ENCODE measurements at places on chromosomes 16 and 17. TPM values are rescaled to one million over a fixed set of nuclear protein-coding genes. Genes with fewer than 3 reads are reported as not detected.

- DNase-seq = peak; percentile 2
Observed at GRCh38 chr16:27439271-27440018, 37.5 kb downstream of the IL21R start.

Gene MYCBPAP
- 0.59 TPM for total RNA-seq

DNA sequence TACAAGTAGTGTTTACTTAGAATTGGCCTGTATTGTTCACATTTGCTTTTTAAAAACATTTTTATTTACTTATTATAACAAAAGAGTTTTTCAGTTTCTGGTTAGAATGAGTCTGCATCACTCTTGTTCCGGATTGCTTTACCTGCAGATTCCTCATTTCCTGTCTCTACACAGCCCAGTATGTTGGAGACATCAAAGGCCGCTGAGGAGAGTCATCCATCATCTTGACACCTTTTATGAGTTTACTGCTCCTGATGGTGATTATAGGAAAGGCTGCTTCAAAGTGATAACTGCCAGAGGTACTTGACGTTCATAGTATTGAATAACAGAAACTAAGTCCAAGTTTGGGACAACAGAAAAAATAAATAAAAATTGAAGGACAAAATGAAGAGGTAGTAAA is 490.5 kb upstream of the CA10 start:
- no peak for DNase-seq

- DNase-seq = no peak
Observed at GRCh38 chr16:68790944-68791343, 52.4 kb upstream of the TANGO6 start.

Gene CD300LD
- not detected for total RNA-seq

Gene HSF4
- total RNA-seq = 48.1 TPM

DNA sequence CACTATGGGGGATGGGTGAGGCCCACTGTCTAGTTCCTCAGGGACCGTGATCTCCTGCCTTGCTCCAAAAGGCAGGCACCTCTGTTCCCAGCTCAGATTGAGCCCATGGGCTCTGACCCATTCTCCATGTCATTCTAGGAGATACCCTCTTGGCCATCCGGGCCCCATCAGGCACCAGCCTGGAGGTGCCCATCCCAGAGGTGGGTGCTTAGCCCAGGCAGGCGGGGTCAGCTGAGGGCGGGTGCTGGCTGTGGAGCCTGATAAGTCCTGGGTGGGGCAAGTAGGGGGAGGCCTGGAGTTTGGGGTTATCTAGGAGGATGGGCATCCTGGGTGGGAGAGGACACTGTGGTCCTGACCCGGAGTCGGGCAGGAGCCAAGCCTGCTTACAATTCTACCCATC is 2.3 kb downstream of the E2F4 start:
- no peak for DNase-seq

Gene MT1G
- total RNA-seq = 3.6 TPM

GRCh38 chr16:11914210-11915113 is 1.3 kb downstream of the GSPT1 start:
- DNase-seq = no peak

Gene GDPD1
- 2.0 TPM for total RNA-seq

Gene SPATA20
- 41.0 TPM for total RNA-seq

Gene SLC35G6
- not detected for total RNA-seq

Gene ACSF3
- total RNA-seq = 14.9 TPM

GRCh38 chr16:69444873-69445517 is 20.6 kb downstream of the CYB5B start:
- DNase-seq = no peak

Gene MPO
- total RNA-seq = 0.24 TPM

GRCh38 chr17:30027676-30028075 is 86.2 kb downstream of the EFCAB5 start:
- no peak for DNase-seq

DNA sequence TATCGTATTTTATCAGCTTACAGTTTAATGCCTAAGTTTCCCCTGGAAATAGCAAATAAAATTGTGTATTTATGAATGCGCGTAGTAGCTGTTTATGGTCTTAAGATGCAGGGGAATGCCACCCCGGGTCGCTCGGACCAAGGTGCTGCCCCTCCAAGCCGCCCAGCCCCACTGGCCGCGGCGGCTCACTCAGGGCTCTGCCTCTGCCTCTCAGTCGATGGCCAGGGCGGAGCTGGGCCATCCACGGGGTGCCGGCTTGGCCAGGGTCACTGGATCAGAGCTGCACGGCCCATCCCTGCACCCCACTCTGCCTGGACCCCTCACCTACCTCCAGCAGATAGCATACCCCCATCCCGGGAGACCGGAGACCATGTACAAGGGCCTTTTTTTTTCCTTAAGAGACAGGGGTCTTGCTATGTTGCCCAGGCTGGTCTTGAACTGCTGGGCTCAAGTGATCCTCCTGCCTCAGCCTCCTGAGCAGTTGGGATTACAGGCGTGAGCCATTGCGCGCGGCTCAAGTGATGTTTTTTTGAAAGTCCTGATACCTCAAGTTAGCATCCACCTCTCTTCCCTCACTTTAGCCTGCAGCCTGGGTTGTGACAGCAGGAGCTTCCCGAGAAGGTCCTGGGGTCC is 11.0 kb downstream of the PRSS27 start:
- DNase-seq = no peak

DNA sequence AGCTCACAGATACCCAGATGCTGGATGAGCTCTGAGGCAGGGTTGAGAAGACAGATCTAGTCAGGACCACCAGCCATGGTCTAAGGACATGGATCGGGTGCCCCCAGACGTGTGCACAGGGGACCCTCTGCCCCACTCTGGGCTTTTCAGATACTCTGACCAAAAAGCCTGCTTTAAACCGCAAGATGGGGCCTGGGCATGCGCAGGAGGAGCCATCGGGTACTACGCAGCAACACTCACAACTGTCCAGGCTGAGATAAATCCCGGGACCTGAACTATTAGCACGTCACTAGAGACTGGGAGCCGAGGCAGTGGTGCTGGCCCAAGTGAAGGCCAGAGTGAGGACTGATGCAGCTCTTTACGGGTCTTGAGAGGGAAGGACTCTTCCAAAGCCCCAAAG is 32.9 kb downstream of the SCNN1G start:
- no peak for DNase-seq

Gene PSKH1
- 21.0 TPM for total RNA-seq

- no peak for DNase-seq
Observed at GRCh38 chr16:67137605-67138004, 13.2 kb downstream of the B3GNT9 start.

- no peak for DNase-seq
Observed at GRCh38 chr16:50173316-50173715, 20.2 kb downstream of the TENT4B start.

GRCh38 chr16:3474136-3474779 is 21.0 kb downstream of the C16orf90 start:
- DNase-seq = no peak

GRCh38 chr17:47802341-47803022 is 19.1 kb downstream of the OSBPL7 start:
- no peak for DNase-seq

DNA sequence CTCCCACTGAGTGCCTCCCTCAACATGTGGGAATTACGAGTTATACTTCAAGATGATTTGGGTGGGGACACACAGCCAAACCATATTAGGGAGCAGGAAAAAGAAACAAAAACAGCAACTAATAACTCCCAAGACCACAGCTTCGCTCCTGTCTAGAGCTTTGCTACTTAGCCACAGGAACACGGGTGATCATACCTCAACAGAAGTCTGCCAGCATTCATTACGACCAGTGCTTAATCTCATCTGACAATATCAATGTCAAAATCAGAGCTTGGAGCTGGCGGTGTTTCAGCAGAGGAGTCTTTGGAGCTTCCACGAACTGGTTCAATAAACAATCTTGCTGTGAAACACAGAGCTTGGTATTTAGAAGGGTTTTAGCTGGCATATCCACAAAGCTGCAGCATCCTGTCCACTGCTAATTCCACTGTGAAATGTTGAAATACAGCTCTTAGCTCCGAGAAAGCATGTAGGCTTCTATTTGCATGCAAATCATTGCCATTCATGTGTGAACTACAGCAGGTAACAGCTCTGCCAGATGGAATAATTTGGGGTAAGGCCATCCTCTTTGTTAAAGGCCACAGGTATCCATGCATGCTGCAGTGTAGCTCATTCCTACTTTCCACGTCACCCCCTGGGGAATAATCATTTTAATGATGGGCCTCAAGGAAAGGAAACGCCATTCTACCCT is 128.4 kb upstream of the GOT2 start:
- DNase-seq = no peak

Gene C1QTNF8
- not detected for total RNA-seq

GRCh38 chr17:45677770-45678169 is 106.3 kb upstream of the CRHR1 start:
- DNase-seq = no peak

DNA sequence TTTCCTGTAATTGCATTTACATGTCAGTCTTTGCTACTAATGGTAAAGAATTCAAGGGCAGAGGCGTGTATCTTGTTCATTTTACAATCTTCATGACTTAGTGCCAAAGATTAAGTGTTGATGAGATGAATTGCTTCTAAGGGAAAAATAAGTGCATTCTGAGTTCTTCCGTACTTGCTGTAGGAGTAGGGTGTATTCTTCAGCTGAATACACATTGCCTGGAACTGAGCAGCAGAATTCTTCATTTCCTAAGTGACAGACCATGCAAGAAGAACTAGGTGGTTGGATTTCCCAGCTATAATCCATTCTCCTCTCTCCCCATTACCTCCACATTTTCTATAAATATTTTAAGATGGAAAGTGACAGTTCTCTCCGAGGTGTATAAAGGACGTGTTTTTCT is 104.8 kb downstream of the CACNG3 start:
- DNase-seq = no peak

DNA sequence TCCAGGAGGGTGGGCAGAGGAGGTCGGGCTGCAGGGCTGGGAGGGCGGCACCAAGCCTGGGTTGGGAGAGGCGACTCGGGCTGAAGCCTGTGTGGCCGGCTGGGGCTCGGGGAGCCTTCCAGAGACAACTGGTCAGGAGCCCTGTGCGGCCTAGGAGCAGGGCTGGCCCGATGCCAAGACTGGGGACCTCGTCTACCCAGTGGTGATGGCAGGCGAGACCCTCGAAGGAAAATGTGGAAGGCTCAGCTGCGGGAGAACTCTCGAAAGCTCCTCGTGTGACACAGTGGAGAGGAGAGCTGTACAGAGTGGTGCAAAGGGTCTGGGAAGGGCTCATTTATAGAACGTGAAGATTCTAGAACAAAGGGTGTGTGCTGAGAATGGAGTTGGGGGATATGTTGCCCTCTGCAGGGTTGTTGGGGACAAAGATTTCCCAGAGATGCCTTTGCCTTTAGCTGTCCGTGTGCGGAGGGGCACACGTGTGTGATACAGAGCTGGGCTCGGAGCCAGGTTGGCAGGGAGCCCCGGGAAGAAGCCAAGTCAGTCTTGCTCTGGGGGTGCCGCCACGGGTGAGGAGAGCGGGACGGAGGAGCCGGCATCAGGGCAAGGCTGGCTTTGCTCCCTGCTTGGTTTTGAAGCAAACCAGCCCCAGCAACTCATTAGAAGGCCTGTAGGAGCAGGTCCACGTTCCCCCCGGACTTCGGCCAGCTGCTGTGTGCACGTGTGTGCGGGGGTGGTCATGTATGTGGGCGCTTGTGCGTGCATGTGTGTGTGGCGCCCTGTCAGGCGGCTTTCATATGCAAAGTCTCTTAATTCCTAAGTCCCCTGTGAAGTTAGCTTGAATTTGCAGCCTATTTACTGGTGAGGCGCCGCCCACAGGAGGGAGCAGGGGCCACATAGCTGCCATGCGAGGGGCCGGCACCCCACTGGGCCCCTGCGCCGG is 132.4 kb upstream of the CHMP6 start:
- peak; percentile 73 for DNase-seq

Gene STXBP4
- total RNA-seq = 8.0 TPM

DNA sequence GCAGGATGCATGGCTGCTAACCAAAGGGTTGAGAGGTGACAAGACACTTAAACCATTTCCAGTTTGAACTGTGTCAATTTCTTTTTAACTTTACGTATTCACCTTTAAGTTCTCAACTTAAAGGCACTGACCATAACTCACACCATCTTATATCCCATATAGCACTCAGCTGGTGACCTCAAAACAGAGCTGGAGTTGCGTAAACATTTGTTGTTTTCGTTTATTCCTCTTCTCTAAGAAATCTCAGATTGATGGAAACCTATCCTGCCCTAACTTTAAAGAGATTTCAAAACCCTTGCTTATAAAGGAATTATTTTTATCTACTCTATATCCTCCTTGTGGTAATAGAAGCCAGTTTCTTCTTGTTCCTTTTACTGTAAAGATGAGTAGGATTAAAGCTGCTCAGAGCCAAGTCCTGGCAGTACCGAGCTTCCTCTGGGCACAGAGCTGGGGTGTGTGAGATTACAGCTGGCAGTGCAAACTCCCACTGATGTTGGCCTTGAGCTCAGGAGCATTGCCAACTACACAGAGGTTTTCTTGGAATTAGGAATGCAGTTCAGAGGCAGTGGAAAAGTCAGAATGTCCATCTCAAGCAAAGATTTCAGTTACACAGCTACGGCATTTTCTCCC is 1.3 kb downstream of the KCTD2 start:
- peak; percentile 53 for DNase-seq

DNA sequence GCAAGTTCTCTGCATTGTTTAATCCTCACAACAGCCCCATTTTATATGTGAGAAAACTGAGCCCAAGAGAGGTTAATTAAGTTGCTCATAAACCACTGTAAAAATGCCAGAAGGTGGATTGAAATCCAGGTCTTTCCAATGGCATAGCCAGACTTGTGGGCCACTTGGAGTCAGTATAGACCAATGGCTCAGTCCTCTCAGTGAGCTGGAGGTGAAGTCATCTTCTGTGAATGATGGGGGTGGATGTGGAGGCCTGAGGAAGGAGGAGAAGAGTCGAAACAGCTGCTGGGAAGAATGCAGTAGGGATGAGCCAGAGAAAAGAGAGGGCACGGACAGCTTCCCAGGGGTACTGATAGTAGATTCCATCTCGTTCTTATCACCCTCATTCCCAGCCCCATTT is 213.4 kb downstream of the SOX9 start:
- no peak for DNase-seq

DNA sequence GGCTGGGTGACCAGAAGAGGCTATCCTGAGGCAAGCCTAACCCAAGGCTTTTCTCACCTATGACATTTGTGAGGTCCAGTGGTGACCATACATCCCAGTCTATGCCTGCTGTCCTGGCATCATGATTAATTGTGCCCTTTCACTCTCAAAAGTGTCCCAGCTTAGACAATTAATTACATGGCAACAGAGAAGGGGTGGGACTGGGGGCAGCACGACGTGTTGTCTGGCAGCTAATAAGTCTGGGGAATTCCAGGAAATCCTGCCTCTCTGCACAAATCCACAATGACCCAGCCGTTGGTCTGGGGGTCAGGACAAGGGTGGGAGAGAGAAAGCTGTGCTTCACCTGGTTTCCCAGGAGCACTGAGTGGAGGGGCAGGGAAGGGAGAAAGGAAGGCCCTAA is 14.0 kb upstream of the MTMR4 start:
- no peak for DNase-seq

- DNase-seq = no peak
Observed at GRCh38 chr17:4969551-4970173, 2.0 kb upstream of the SPAG7 start.

GRCh38 chr16:3609895-3610697 is 1.3 kb downstream of the SLX4 start:
- DNase-seq = no peak

Gene KRTAP9-4
- total RNA-seq = not detected

Gene FOXJ1
- total RNA-seq = not detected

Gene TMEM107
- total RNA-seq = 6.8 TPM

All from left cardiac atrium (tissue), 4 donors.